ENCODE measurements at places on chromosomes 11 and 22. TPM values are rescaled to one million over a fixed set of nuclear protein-coding genes. Genes with fewer than 3 reads are reported as not detected.

- H3K27ac ChIP-seq = no peak overlapping the region
- peaks cover 11% of the 10 kb centered on the region for H3K36me3 ChIP-seq
- no peaks in the 10 kb centered on the region for H3K27me3 ChIP-seq
- H3K4me3 ChIP-seq = no peak overlapping the region
Observed at GRCh38 chr22:46159777-46160176, 9.5 kb downstream of the PPARA start.

DNA sequence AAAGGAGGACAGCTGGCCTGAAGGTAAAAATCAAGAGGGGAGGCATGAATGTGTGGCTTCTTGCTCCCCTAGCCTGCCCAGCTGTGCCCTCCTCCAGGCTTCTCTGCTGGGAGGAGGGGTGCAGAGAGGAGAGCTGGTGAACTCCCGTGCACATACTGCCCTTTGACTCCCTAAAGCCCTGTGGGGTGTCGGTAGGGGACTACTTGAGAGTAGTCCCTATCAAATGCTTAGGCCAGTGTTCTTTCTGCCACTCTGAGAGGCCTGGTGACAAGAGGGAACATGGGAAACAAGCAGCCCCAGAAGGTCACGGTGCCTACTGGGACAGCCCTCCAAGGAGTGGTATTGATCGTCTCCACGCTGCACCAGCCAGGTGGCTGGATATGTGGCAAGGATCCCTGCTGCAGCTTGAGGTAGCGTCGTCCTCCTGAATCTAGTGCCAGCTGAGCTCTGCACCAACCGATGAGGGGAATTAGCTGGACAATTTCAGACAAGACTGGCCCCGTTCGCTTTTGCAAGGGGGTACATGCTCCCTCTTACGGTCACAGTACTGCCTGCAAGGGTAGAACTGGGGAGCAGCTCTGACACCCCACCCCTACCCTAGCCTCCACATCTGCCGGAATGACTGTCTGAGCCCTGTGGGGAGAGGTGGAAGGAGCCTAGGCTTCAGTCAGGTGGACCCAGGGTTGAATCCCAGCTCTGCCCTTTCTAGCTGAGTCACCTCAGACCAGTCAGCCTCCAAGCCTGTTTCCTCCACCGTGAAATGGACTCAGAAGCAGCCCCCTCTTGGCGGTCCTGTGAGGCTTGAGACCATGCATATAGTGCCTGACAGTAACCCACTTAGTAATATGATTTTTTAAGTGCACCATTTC, 17.1 kb upstream of the C11orf96 start:
- H3K27me3 ChIP-seq = no peaks in the 10 kb centered on the region
- no peak overlapping the region for H3K4me3 ChIP-seq
- H3K27ac ChIP-seq = no peak overlapping the region
- peaks cover 24% of the 10 kb centered on the region for H3K4me1 ChIP-seq
- H3K36me3 ChIP-seq = no peaks in the 10 kb centered on the region

DNA sequence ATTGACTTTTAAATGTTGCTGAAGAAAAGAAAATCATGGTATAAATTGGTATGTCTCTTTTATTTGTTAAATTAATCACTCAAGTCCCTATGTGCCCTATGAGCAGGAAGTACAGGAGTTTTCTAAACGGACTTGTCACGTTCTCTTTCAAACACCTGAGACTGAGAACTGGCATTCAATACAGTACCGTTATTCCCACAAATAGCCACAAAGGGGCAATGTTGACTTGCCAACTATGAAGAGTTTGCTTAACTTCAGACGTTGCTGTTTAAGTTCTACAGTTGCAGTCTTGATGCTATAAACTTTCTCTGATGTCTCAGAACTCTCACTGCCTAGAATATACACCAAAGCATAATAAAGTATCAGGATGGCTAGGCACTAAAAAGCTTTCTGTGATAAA, 7.6 kb downstream of the OR56A1 start:
- no peak overlapping the region for H3K27ac ChIP-seq
- DNase-seq = no peak
- H3K36me3 ChIP-seq = no peaks in the 10 kb centered on the region

GRCh38 chr11:46498179-46498578, 95.6 kb downstream of the AMBRA1 start:
- H3K4me3 ChIP-seq = no peak overlapping the region
- H3K36me3 ChIP-seq = peaks cover 2% of the 10 kb centered on the region
- H3K4me1 ChIP-seq = peaks cover 6% of the 10 kb centered on the region
- H3K27me3 ChIP-seq = no peaks in the 10 kb centered on the region
- H3K27ac ChIP-seq = no peak overlapping the region

GRCh38 chr22:41847300-41847699, 14.4 kb downstream of the SREBF2 start:
- H3K4me1 ChIP-seq = peaks cover 32% of the 10 kb centered on the region
- no peaks in the 10 kb centered on the region for H3K27me3 ChIP-seq
- H3K4me3 ChIP-seq = no peak overlapping the region
- no peak overlapping the region for H3K27ac ChIP-seq

- no peak overlapping the region for H3K4me3 ChIP-seq
- H3K36me3 ChIP-seq = no peaks in the 10 kb centered on the region
- DNase-seq = no peak
- H3K4me1 ChIP-seq = peaks cover 13% of the 10 kb centered on the region
- no peaks in the 10 kb centered on the region for H3K27me3 ChIP-seq
- H3K27ac ChIP-seq = no peak overlapping the region
Observed at GRCh38 chr11:44615041-44615755, 49.7 kb downstream of the CD82 start.

The MMP3 gene
- polyA plus RNA-seq = 2.0 TPM

The C11orf91 gene
- polyA plus RNA-seq = 0.14 TPM

The PGGHG gene
- polyA plus RNA-seq = 8.6 TPM

The JHY gene
- polyA plus RNA-seq = 0.19 TPM
